NCI-H187 (cell line): ENCODE measurements at places on chromosomes 1 and 21.

- DNase-seq, result peak; percentile 46
Observed at GRCh38 chr1:185170291-185170848, 13.4 kb downstream of the SWT1 start.

DNA sequence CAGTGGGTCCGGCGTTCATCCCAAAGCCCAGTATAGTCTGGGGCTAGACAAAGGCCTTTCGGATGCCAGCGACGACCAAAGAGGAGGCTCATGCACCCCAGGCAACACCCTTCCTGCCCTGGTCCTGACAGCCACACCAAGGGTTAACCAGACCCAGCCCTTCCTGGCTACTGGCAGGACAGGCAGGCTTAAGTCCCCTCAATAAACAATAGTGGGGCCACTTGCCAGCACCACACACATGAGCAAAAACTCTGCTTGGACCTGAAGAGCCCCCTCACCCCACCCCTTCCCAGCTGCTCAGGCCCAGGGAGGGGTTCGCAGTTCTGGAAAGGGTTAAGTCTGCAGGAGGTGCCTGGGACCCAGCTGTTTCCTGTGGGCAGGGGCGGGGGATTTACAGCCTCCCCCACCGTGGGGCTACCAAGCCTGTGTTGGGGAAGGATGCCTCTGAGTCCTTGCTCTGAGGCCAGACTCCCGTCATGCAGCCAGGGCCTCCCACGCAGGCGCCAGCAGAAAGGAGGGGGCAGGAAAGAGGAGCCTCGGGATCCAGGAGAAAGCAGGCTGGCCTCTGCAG lies 18.2 kb downstream of the PHLDA3 start:
- no peak for DNase-seq

DNA sequence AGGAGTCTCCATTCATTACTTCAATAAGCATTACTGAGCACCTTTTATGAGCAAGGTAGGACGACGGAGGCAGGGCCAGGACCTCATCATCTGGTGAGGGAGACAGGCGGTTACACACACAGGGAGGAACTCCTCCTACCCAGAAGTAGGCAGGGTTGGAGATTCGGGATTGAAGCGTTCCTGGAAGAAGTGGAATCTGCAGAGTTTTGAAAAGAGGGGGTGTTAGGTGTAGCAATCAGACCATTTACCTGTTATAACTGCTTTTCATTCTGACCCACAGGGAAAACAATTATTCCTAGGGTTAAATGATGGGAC lies 392.4 kb downstream of the DISC1 start:
- no peak for DNase-seq

DNA sequence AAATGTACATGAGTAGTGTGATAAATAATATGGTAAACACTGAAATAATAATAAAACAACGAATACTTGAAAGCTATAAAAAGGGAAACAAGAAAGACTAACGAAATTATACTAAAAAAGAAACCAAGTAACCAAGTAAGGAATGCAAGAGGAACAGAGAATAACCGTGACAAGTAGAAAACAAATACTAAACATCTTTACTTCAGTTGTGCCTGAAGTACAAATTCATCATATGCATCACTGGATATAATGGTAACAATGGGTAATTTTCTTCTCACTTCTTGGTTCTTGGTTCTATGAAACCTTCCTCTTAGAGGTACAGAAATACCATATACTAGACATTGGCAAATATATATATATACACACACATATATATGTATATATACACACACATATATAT lies 1093.6 kb upstream of the B3GALT2 start:
- DNase-seq, result no peak

GRCh38 chr1:238465449-238465848 lies 574.7 kb upstream of the ZP4 start:
- no peak for DNase-seq

DNA sequence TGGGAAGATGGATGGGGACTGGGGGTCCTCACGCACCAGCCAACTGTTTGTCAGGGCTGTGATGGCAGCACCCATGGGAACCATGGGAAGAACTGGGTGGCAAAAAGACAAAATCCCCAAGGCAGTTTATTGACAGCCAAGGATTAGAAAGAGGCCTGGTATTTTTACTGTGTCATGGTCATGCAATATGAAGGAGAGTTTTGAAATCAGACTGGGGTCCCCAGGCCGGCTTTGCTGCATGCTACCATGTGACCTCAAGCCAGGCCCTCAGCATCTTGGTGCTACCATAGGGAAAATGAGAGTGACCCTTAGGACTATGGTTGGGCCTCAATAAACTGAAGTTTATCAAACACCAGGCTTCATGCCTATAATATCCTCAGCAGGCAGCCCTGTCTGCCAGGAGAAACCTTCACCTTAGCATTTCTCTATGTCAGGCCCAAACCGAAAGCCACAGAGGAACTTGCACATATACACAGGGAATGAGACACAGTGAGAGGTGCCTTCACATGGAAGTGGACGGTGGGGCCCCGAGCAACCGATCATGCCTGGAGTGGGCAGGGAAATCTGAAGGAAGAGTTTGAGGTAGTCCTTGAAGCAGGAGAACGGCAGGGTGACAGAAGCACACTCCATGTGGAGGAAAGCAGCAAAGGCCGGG lies 203.2 kb downstream of the HIVEP3 start:
- no peak for DNase-seq
